ENCODE measurements at places on chromosomes 5 and 9.

DNA sequence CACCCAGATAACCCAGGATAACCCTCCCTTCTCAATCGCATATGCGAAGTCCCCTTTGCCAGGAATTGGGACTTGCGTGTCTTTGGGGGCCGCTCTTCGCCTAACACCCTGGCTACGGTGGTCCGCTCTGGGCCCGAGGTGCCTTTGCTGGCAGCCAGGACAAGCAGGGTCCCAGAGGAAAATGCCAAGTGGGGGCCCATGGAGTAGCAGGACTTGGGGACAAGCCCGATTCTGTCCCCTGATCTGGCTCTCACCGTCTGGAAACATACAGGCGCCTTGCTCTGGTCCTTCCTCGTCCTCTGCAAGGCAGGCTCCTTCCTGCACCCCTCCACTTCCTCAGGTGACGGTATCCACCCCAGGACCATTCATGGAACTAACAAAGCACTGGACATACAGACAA, 78.1 kb upstream of the UNC5A start:
- DNase-seq: no peak

DNA sequence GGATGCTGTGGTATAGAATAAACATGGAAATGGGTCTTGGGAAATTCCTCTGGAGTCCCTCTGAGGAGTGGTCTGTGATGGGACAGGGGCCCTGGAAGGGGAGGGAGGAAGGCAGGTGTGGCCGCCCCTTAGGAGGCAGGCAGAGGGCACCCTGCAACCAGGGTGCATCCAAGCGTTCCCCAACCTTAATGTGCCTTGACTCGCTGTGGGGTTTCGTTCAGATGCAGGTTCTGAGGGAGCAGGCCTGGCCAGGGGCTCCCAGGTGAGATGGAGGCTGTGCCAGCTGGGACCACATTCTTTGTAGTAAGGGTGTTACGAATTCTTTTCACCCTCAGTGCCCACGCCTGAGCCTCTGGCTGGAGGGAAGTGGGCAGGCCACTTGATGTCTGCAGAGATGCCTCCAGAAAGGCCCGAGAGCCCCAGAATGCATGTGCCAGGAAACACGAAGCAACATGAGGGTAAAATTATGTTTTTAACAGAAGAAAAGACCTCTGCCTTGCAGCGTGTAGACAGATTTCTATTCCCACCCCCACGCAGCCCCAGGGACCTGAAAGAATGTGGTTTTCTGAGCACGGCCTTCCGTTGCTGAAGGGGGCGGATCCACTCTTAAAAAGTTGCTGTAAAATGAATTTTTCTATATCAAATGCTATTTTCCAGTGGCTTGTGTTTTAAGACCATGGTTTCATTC, 150.4 kb upstream of the IER5L start:
- no peak for DNase-seq

GRCh38 chr9:2027543-2028160, 12.5 kb downstream of the SMARCA2 start:
- DNase-seq: no peak

GRCh38 chr9:79104951-79105350, 466.8 kb upstream of the TLE4 start:
- DNase-seq: no peak

- DNase-seq: no peak
These were observed 26.9 kb downstream of the FNIP1 start for GRCh38 chr5:131769961-131770360.

- peak; percentile 84 for DNase-seq
These were observed 97.8 kb downstream of the MAST4 start for GRCh38 chr5:66694036-66694435.

DNA sequence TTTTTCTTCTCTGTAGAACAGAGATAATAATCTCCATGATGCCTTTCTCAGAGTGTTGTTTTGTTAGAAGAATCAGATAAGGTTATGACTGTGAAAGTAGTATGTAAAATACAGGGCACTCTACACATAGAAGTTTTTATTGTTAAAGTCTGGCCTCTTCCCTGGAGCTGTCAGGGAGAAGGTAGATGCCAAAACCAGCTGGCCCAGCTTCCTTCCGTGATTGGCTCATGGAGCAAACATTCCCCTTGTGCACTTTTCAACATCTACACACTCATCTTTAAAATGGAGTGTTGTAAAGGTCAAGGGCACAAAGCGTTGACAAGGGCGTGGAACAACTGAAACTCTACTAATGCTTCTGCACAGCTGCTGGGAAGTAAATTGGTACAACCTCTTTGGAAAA, 7.4 kb upstream of the RNF183 start:
- DNase-seq: no peak

- no peak for DNase-seq
These were observed 29.3 kb downstream of the CYFIP2 start for GRCh38 chr5:157295247-157295646.

- peak; percentile 27 for DNase-seq
These were observed 64.8 kb downstream of the HMCN2 start for GRCh38 chr9:130330202-130330862.

GRCh38 chr5:1787472-1788047, 12.1 kb downstream of the MRPL36 start:
- DNase-seq: no peak

DNA sequence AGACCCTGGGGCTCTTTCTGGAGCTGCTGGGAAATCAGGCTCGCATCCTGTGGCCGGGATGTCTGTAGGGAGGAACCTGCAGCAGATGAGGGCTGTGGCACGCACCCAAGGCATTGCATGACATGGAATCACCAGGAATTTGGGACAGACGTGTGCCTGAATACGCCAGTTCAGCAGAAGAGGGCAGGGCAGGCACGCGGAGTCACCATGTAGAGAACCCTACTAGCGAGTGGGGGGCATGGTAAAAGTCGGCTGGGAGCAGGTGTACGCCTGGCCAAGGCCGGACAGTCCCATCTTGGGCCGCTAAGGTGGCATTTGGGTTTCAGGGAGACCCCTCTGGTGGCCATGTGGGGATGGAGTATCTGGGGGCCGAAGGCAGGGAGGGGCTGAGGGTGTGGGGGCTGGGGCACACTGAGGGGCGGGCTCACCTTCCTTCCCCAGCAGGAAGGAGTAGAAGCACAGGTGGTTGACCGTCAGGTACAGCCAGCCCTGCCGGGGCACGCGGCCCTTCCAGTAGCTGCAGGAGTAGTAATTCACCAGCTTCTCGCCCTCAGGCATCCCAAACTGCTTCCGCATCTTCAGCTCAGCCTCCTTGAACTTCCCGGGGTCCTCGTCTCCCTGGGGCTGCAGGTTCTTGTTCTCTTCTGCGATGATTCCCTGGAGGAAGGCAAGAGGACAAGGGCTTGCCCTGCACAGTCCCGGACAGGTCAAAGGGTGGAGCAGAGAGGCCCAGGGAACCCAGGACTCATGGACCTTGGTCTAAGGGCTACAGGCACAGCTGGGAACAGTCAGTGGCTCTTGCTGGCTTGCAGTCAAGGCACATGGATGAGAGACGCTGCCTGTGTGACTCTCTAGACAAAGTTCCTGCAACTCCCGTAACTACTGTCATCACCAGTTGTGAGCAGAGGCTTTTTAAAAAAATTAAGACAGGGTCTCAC, 13.5 kb downstream of the TBC1D9B start:
- no peak for DNase-seq

DNA sequence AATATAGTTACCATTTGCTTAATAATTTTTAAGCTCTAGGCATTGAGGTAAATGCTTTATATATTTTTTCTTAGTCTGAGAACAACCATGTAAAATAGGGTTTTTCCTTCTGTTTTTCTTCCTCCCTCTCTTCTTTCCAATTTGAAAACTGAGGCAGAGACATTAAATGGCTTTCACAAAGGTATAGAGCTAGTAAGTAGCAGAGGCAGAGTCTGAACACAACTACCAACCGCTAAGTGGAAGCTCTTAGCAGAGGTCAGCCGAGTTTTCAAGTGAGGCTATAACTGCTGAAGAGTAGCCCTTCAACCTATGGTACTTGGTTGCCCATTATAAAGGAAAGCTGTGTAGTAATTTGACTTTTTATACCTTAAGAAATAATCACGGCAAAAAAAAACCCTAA, 187.1 kb downstream of the MEF2C start:
- DNase-seq: peak; percentile 47

GRCh38 chr5:160507221-160507721, 85.6 kb downstream of the PTTG1 start:
- DNase-seq: peak; percentile 78

GRCh38 chr5:83156001-83156400, 78.7 kb downstream of the XRCC4 start:
- DNase-seq: no peak

DNA sequence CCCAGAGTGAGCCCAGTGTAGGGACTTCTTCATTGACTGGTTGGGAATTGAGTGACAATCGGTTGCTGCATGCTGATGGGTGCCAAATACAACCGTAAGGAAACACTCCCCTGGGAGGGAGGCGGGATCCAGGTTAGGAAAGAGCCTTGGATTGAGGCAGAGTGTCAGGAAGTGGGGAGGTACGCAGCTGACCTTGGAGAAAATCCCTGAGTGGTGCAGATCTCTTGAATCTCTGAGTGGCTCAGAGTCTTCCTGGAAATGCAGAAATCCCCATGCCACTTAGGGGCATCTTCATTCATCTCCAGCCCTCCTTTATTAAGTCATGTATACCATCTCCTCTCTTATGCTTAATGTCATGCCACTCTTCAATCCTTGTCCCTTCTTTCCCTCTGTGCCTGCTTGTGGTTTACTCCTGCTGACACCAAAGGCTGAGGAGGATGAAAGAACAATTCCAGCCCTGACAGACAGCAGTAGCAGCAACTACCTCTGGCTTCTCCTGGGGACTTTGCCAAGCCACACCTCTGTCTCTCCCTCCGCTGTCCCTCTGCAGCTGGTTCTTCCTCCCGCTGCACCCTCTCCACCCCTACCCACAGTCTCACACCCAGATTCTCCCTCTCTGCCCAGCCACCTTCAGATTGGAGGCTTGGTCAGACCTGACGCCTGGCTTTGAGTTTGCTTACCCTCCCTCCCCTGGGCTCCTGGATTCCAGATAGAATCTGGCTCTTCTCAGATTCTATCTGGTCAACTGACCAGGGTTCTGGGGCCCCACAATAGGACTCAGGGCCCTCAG, 14.1 kb upstream of the LCP2 start:
- no peak for DNase-seq

- DNase-seq: no peak
These were observed 17.9 kb downstream of the PRLR start for GRCh38 chr5:35212122-35212982.

DNA sequence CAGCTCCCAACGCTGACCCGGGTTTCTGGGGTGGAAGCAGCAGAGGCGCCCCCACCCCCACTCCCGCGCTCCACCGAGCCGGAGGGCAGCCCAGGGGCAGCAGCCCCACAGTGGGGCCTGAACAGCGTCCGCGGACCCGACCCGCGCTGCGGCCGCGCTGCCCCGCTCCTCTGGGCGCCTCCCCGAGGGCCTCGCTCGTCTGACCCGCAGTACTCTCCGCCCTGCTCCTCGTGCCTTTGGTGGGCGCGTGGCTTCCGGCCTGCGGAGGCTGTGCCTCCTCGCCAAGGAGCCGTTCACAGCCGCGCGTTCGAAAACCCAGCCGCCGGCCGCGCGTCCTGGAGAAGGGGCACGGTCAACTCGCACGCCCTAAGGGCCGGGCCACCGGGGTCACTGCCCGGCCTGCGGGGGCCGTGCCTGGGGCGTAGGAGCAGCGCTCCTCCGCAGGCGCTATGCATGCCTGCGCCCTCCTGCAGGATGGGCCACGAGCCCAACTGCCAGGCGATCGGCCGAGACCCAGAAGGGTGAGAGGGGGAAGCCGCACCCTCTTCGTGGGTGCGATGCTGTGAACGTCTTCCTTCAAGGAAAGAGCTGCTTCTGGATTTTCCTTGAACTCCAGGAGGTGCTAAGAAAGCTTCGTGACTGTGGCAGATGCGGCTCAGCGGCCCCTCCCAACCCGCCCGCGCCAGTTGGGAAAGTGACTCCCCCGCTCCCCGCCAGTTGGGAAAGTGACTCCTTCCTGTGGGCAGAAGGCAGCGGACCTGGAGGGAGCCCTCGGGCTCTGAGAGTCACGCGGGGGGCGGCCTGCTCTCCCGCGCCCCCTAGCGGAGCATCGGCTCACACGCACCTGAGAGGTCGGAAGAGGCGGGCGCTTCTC, 82.7 kb downstream of the HSD17B3 start:
- peak; percentile 48 for DNase-seq

DNA sequence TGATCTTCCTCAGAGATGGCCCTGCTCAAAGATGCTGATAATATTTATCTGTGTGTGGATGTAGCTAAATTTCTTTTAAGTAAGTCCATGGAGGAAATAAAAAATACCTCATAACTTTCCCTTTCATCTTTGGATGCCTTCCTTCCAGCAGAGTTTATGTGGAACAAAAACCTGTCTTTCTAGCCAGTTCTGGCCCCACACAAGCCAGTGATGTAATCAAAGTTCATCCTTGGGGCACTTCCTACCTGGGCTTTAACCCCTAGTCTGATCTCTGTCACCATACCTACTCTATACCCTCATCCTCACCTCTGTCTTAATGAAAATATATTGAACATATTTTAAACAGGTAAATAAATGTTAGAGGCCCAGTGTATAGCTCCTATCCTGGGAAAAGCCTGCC, 39.8 kb upstream of the RASGRF2 start:
- DNase-seq: no peak

DNA sequence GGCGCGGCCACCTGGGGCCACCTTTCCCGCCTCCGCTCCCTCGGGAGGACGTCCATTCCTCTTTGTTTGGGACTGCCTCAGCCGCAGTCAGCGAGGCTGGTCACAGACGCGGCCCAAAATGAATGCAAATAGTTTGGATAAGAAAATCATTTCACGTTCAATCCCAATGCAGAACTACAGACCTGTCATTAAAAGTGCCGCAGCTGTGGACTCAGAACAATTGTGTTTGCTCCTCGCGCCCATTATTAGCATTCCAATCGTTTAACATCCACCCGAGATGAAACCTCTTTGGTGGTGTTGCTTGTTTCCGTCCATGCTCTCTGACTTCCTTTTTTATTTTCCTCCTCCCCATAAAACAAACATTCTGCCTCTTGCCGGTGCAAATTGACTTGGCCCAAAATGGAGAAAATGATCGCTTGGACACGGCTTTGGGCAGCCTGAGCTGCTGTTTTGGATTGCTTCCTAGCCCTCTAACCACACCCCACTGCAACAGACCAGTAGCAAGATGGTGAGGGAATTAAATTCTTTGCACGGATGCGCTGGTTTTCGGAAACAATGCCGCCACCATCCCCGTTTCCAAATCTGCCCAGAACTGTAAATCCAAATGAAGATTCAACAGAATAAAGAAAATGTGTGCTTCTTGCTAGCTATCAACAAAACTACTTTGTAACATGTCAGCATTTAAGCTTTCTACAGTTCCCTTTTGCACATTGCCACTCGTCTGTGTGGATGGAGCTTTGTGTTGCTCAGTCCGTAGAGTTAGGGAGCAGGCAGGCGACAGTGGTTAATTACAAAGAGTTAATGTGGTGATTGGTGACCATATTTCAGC, 784 bp downstream of the NLN start:
- DNase-seq: peak; percentile 84

DNA sequence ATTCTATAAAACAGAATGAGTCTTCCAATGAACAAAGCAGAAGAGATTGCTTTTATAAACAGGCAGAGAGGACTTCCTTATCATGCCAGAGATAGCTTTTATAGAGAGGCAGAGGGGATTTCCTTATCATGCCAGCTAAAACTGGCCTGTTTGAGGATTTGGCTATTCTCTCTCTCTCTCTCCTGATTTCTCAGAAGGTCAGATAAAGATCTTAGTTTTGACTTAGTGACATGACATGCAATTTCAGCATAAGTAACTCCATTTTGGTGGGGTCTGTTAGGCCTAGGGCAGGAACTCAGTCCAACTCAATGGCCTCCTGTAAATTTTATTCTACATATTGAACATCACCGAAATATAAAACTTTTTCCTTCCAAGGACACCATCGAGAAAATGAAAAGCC, 31.5 kb upstream of the DENND4C start:
- no peak for DNase-seq
